ENCODE measurements at places on chromosomes 6 and 20.
A peak's percentile ranks its signal among the peaks of the same experiment; 100 is the strongest.

- peak; percentile 39 for DNase-seq
Observed at GRCh38 chr6:24431045-24431451, 28.3 kb downstream of the MRS2 start.

- no peak for DNase-seq
Observed at GRCh38 chr20:37413379-37413778, 67.4 kb downstream of the SRC start.

- no peak for DNase-seq
Observed at GRCh38 chr20:17946040-17946439, 22.6 kb downstream of the SNX5 start.

GRCh38 chr6:11309947-11310665 lies 77.6 kb upstream of the NEDD9 start:
- DNase-seq, result no peak

DNA sequence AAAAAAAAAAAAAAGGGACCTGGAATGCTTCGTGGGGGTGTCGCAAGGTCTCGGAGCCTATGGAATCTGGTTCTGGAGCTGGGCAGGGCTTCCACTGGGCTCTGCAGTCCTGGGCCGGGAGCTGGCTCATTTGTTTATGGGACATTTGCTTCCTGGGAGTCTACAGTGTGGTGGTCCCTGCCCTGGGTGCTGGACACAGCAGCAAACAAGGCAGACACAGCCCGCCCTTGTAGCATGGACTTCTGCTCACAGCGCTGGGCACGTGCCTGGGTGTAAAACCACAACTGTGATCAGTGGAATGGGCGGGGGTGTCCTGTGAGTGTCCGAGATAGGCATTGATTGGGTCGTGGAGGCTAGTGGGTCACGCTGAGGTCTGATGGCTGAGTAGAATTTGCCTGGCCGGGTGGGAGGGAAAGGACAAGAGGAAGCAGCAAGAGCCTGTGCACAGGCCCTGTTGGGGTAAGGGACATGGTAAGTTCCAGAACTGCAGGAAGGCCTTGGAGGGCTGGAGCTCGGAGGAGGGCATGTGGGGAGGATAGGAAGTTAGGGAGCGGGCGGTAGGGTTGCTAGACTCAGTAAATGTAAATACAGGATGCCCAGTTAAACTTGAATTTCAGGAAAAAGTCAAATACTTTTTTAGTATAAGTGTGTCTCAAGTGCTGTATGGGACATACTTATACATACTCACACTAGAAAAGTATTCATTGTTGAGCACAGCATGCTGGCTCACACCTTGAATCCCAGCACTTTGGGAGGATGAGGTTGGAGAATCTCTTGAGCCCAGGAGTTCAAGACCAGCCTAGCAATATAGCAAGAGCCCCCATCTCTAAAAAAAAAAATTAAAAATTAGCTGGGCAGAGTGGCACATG lies 61.3 kb upstream of the PMEPA1 start:
- no peak for DNase-seq

GRCh38 chr6:138953451-138953850 lies 34.6 kb downstream of the REPS1 start:
- DNase-seq, result no peak

DNA sequence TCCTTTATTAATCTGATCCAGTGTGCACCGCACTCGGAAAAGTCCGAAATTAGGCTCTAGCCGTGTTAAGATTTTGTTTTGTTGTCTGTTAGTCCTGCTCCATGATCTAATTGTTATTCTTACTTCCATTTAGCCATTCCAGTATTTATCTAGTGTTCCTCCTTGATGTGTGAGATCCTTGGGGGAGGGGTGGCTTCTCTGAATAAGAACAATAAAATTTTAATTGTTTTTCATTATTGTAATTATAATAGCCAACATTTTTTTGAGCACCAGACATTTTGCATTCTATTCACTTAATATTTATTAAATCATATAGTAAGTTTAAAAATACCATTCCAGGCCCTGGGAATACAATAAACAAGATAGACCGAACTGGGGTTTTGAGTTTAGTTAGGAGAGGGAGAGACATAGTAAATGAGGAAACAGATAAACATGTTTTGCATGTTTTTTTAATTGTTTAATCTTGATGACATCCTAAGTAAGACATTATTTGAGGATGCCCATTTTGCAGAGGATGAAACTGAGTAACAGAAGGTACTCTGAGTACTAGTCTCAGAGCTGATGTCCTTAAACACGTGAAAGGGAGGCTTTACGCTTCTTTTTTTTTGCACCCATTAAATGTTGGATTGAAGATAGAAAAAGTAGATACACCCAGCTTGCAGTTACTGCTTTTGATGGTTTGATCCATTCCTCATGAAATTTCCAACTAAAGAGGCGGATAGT lies 1.2 kb downstream of the CBFA2T2 start:
- no peak for DNase-seq

- DNase-seq, result no peak
Observed at GRCh38 chr6:2725999-2726567, 24.6 kb downstream of the MYLK4 start.

GRCh38 chr6:2502096-2502997 lies 248.4 kb downstream of the MYLK4 start:
- DNase-seq, result no peak

DNA sequence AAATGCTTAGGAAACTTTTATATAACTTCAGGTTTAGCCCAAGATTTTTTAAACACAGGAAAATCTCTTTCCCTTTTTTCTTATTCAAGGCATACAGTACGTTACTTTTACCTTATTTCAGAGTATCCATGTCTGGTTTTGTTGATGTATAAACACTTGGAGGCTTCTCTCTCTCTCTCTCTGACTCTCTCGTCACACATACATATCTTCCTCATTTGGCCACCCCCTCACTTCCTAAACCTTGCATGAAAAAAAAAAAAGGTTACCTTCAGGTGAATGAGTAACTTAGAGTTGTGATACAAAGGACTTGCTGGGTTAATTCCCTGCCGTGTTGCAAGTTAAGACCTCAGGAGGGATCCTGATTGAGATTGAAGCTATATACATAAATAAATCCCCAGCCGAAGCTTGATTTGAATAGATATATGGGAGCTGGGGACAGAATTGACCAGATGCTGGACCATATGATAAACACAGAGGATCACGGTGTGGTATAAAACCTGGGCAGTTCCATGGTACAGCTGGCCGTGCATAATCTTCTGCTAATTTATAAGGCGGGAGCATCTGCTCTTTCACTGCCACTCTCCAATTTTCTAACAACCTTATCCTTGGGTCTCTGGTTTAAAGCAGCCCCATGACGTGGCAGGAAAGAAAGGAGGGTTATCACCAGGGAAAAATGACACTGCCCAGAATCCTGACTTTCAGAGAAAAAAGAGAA lies 55.1 kb upstream of the IL20RA start:
- no peak for DNase-seq

DNA sequence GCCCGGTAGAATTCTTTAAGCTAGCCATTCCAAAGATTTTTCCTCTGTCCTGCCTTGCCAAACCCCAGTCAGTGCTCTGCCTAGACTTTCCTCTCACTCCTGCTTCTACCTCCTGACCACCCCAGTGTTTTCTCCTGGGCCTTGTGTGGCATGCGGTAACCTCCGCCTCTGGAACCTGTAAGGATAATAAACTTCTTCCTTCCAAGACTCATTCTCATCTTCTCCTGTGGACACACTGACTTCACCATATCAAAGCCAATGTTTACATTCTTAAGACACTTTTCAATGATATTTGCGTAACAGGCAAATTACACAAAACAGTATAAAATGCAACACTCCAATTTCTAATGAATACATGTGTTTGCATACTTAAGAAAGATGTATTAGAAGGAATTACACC lies 354.6 kb downstream of the RNF144B start:
- DNase-seq, result no peak

DNA sequence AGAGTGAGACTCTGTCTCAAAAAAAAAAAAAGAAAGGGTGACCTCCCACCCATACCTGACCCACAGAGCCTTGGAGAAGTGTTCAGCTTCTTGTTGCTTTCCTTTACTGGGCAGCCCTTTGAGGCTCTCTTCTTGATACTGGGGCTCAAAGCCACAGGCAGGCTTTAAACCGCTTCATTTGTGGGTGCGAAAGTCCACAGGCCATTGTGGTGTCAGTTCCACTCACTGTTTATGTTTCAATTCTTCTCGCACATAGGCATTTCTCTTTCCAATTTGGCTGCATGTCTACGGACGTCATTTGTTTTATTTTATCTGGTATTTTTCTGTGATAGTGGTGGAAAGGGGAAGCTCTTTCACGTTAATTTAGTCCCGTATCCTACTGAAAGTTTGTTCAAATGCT lies 34.6 kb downstream of the PPARD start:
- no peak for DNase-seq

- DNase-seq, result no peak
Observed at GRCh38 chr6:105162377-105162776, 17.4 kb downstream of the POPDC3 start.

GRCh38 chr20:17617212-17617867 lies 47.5 kb downstream of the DSTN start:
- peak; percentile 54 for DNase-seq

DNA sequence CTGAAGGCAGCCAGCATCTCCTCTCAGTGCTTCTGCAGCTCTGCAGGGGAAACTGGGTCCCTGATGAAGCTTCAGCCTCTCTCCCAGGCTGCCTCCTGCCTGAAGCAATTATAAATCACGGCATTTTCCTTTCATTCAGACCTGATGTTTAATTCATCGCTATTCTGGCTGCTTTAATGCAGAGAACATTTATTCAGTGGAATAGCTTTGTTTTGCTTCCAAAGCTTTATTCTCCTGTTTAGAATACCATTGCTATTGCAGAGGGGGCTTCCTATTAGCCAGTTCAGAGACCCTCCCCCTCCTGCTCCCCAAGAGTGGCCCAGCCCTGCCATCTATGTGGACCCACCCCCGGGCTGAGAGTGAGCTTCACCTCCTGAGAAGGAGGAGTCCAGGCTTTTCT lies 255.6 kb downstream of the LRFN2 start:
- DNase-seq, result no peak

DNA sequence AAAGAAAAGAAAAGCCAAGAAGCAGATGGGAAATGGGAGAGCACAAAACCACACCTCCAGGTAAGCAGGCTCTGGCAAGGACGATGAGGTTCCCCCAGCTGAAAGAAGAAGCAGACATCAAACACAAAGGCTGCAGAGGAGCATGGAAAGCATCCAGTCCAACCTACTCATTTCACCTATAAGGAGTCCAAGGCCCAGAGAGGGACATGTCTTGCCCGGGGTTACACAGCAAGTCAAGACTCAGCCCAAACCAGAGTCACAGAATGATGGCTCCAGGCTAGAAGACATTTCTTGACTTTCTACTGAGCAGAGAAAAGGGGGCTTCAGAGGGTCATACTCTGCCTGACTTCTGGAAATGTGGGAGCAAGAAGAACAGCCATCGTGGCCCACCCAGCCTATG lies 45.6 kb upstream of the FOXP4 start:
- no peak for DNase-seq

- DNase-seq, result no peak
Observed at GRCh38 chr6:38495922-38496635, 143.7 kb downstream of the BTBD9 start.

DNA sequence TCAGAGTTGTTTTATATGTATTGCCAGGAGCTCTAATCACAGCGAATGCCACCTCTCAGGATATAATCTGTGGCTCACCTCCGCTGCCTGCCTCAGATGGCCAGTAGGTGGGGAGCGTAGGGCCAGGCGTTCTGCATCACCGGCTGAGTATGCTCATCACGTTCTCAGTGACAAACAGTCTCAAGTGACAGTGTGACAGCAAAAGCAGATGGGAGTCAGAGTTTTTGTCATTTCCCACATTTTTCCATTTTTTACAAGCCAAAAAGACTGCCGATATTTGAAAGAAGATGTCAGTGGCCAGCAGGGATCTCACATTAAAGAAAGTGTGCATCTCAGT lies 208.7 kb downstream of the ALDH8A1 start:
- no peak for DNase-seq

GRCh38 chr6:135181333-135182070 lies 394 bp downstream of the MYB start:
- DNase-seq, result peak; percentile 38

GRCh38 chr20:20649945-20650344 lies 62.5 kb downstream of the RALGAPA2 start:
- DNase-seq, result no peak

DNA sequence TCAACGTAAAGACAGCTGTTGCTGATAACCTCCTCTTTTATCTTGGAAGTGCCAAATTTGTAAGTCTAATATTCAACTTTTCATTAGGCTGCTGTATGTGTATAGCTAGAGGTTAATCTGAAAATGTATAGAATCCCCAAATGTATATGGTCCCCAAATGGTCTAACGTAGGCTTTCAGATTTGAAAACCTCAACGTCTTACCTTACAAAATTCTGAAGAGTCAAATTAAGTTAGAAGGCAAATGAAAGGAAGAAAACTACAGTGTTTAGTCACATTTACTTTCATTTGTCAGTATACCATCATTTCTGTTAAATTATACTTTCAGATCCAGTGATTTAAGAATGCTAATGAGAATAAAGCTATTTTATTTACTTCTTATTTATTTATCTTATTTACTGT lies 256.9 kb downstream of the ARHGAP18 start:
- DNase-seq, result no peak

GRCh38 chr6:63739094-63739687 lies 103.6 kb downstream of the PHF3 start:
- DNase-seq, result no peak

DNA sequence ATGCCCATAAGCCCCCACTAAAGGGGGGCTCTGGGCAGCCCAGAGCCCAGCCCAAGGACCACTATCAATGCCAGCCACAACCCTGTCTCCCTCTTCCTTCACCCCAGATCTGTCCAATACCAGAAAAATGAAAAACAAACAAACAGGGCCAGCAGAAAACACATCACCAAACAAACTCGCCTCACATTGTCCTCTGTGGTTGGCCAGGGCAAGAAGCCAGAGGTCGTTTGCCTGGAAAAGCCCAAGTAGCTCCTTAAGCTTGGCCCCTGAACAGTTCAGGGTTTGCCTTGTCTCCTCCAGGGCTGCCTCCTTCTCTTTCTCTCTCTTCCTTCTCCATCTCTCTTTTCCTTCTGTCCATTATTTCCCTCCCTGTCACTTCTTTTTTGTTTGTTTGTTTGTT lies 10.1 kb upstream of the SCUBE3 start:
- DNase-seq, result no peak

DNA sequence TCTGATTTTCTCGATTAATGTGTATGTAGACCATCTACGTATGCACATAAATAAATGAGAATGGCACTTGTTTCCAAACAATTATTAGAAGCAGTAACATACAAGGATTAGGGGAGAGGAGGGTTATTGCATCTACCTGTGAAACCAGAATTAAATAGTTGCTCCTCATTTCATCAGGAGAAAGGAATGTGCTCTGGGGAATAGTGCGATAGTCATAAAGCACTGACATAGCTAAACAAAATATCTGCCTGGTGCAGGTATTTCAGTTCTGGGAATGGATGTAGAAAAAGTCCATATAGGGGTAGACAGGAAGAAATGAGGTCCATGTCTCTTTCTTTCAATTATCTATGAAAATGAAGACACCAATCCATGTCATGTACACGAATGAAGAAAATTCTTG lies 1.6 kb upstream of the ID4 start:
- DNase-seq, result no peak

Measured in activated CD8-positive, alpha-beta T cell treated with anti-CD3 and anti-CD28 coated beads, Interleukin-2, amount 10 ng/mL, durations not matched to agents 7 days and 5 days (primary cell).